Adrenal gland (tissue), 19 donors: ENCODE measurements at places on chromosomes 2 and 18. TPM values are rescaled to one million over a fixed set of nuclear protein-coding genes. Genes with fewer than 3 reads are reported as not detected.

FAM168B gene
- polyA plus RNA-seq = 61.6 TPM

GRCh38 chr2:133862400-133862977 is 294.2 kb upstream of the NCKAP5 start:
- DNase-seq = no peak

- no peak for DNase-seq
Measured at GRCh38 chr2:188765522-188766470, 208.4 kb upstream of the COL3A1 start.

- DNase-seq = no peak
Measured at GRCh38 chr18:61676773-61677434, 215.9 kb downstream of the RNF152 start.

DNA sequence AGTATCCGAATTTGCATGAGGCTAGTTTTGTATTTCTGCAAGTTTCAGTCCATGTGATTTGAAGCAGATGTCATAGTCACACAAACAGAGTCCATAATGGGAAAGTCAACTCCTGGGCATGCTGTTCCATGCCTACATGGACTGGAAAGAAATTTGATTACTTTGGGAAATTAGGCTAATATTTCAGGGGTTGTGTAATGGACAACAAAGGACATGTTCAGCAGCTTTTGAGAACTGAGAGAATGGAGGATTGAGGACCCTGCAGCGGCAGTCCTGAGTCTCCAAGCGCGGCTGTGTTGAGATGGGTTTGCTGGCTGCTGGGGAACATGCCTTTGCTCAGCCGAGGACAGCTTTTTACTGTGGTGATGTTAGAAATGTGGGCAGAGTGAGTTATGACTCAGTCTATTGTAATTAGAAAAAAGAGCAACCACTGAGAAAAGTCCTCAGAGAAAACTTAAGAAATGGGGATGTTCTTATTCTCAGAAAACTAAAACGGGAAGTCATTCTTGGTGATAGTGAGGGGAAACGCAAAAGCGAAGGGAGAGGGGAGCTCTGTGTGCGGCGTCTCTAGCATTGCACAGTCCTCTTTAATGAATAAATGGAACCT is 149.2 kb downstream of the FAM210A start:
- DNase-seq = no peak

GRCh38 chr2:230794497-230794896 is 70.2 kb upstream of the ITM2C start:
- no peak for DNase-seq

DNA sequence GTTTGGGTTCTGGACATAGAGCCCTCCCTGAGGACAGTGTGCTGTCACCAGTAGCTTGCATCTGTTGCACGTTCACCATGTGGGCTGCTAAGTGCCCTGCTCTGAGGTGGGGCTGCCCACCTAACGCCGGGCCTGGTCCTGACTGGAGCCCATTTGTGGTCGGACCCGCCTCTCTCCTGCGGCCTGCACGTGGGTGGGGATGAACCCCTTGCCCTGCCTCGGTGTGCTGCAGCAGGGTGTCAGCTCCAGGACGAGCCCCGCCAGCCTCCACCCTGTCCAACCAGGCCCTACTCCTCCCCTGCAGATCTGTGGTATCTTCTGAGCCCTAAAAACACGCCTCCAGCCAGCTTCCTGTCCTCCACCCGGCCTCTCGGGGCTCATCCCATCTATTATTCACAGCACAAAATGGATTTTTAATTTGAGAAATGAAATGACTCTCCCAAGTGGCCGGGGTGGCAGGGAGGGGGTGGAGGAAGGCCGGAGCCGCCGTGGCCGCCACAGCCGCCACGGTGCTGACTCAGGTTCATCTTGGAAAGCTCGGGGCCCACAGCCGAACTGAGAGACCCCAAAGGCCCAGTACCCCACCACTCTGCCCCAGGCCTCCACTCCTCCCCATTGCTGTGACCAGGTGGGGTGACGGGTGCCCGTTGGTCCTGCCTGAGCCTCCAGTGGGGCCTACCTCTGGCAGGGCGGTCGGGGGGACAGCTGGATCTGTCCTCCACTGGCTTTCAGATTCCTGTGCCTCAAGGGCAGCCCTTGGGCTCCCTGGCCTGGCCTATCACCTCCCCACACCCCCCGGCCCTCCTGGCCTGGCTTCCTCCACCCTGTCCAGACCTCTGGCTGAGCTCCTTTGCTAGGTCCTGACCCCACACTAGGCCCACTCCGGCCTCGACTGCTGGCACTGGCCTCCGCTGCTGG is 2.8 kb upstream of the ECEL1 start:
- DNase-seq = no peak

- DNase-seq = no peak
Measured at GRCh38 chr2:59528525-59528924, 1024.9 kb downstream of the BCL11A start.

STAT4 gene
- 4.1 TPM for polyA plus RNA-seq

- DNase-seq = no peak
Measured at GRCh38 chr2:73963385-73964120, 21.2 kb upstream of the TET3 start.

NEDD4L gene
- polyA plus RNA-seq = 17.8 TPM

TCF4 gene
- 38.5 TPM for polyA plus RNA-seq

- peak; percentile 82 for DNase-seq
Measured at GRCh38 chr2:208012449-208012848, 12.9 kb downstream of the PLEKHM3 start.

DNA sequence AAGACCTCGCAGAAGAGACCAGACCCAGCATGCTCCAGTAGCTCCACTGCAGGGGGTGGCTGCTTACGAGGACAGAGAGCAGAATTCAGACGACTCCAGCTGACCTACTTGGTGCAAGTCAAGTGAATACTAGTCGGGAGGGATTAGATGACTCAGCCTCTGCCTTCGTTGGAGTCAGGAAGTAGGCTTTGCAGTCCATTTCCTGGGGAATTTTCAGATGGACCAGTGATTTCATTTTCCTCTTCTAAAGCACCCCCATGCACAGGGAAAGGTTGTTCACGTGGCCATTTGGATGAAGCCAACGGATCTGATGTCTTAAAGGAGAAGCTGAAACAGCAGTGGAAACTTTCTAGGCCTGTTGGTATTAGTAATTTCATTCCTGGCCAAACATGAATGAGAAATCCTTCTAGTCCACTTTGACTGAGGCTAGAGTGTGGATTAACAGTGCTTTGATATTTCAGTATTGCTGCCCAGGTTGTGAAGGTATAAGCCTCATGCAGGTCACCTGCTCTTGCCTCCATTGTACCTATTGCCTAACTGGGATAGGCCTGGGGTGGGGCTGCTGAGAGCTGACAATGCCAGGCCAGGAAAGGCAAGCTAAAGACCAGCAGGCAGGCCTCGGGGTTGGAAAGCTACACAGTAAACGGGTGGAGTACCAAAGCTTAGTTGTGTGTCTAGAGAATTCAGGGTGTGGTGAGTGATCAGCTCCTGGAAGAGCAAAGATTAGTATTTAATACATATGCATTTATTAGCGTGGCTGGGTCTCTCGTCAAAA is 117.6 kb upstream of the FOSL2 start:
- peak; percentile 28 for DNase-seq

DNA sequence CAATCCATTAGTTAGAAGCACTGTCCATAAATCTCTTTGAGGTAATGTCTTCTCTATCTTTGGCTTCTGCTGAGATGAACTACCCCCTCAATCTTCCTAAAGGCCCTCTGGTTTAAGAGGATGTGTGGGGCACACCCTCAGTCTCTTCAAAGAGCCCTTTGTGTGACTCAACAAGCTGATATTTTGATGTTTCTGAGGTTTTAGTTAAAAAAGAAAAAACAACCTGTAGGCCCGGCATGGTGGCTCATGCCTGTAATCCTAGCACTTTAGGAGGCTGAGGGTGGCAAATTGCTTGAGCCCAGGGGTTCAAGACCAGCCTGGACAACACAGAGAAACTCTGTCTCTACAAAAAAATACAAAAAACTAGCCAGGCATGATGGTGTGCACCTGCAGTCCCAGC is 593.5 kb downstream of the TMEM182 start:
- no peak for DNase-seq

GAREM2 gene
- 0.57 TPM for polyA plus RNA-seq

- no peak for DNase-seq
Measured at GRCh38 chr2:158395166-158395565, 61.4 kb downstream of the CCDC148 start.

CAPN10 gene
- 102 TPM for polyA plus RNA-seq

DNA sequence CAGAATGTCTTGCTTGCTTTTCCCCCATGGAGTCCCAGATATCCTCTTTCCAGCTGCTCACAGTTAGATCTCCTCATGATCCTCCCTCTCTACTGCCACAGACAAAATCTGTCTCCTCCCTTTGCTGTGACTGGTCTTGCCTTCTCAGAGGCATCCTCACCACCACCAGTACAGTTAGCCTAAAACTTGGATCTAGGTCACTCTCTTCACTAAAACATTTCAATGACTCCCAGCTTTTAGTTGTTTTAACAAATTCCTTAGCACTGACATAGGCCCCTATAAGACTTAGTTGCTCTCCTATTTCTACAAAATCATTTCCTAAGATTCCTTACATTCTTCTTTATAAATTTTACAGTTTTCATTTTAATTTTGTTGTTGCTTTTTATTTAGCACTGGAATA is 734.2 kb upstream of the CHAC2 start:
- DNase-seq = no peak
